ENCODE measurements at places on chromosomes 3 and 15.

DNA sequence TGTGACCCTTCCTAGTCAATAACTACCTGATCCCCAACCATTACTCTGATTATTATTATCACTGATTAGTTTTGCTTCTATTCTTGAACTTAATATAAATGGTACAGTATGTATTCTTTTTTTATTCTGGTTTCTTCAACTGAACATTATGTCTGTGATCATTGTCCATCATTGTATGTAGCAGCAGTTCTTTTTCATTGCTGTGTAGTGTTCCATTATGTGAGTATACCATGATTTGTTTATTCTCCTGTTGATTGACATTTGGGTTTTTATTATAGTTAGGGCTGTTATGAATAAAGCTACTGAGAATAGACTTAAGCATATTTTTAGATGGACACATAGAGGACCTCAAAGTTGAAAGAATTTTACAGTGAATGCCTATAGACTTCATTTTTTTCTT, 2.7 kb downstream of the KIF15 start:
- no peak for DNase-seq

GRCh38 chr3:62109534-62109933, 263.8 kb downstream of the FEZF2 start:
- no peak for DNase-seq

GRCh38 chr3:122576174-122576940, 1.1 kb upstream of the PARP15 start:
- DNase-seq = no peak

GRCh38 chr3:14884665-14885064, 62.7 kb upstream of the NR2C2 start:
- no peak for DNase-seq

DNA sequence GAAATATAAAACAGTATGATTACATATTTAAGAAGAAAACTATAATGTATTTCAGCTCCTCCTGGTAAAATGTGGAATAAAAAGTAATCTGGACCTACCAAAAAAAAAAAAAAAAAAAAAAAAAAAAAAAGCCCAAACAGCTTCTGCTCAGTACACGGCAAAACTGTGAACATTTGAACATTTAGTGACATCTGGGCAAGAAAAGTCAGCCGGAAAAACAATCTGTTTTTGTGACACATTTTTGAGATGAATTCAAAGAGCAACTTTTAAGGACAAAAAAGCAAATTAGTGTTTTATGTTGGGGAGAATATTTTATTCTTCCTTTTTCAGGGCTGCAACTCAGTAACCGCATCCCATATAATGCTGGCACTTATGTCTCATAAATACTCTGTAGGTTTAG, 649.7 kb upstream of the KCNMB2 start:
- no peak for DNase-seq

DNA sequence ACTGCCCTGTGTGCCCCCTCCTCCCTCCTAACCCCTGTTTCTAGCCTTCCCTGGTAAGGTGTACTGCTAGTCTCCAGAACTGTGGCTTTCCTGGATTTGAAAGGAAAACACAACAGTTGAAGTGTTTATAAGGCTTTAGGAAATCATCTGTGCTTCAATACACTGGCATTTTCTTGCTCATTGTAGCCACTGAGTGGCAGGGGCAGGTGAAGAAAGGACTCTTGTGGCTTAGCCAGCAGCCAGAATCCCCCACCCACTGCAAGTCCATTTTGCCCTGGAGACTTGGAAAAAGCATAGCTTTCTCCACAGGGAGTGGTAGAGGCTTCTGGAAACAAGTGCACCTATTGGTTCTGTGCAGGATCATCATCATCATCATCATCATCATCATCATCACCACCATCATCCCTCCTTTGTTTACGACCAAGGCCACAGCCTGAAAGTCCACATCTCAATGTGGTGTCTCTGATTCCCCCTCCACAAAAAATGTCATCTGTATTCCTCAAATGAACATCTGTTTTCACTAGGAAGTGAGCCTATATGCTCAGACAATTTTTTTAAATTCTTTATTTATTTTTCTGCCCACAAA, 33.4 kb downstream of the AQP9 start:
- DNase-seq = no peak

DNA sequence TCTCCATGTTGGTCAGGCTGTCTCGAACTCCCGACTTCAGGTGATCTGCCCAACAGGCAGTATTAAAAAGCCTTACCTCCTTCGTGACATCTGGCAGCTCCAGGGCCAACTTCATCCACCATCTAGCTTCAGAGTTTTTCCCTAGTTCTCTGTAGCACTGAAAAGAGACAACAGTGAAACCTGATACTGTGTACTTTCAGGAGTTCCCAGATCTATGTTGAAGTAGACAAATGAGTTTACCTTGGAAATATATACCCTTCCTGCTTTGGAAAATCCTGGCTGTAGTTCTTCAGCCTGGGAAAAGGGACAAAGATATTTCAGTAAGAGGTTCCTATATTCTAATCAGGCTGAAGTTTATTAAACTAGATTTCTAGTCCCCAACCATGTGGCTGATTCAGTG, 18.0 kb downstream of the RMDN3 start:
- DNase-seq = no peak

DNA sequence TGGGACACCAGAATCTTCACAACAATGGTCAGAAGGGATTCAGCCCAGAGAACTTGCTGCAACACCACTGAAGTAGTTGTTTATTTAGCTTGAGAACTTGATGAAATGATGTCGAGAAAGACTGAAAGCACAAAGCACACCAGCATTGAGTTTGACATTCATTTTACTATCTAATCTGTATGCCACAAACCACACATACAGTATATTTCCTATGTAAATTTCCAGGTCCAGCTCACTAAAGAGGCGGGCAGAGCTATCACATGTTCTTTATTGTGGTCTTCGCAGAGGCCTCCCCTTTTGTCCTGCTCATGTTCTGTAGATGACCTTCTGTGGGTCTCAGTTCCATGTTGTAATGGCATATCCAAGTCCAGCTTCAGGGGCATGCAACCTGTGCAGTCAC, 10.4 kb upstream of the FMN1 start:
- DNase-seq = no peak

- no peak for DNase-seq
Observed at GRCh38 chr3:100402891-100403290, 1.6 kb downstream of the LNP1 start.

GRCh38 chr15:81292523-81293001, 31.4 kb downstream of the STARD5 start:
- DNase-seq = no peak

DNA sequence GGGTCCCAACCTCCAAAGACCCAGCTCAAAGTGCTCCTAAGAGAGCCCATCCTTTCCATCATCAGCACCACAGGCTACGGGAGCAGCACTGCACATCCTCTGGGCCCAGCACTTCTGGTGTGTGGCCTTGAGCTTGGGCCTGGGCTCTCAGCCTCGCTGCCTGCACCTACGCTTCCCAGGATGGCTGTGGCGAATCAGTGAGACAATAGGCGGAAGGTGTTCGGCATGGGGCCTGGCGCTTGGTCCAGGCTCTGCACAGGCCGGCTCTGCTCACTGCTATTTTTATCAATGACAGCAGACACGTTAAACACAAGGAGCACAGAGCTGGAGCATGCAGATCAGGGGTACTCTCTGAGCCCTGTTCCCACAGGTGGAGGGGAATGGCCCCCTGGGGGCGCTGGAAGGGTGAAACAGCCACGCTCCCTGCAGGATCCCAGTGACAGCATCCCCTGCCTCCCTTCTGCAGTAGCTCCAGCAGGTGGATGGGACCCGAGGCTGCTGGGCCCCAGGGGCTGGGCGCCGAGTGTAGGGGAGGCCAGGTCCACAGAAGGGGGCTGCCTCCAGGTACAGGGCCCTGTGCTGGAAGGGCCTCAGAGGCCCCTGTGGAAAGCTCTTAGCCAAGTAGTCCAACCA, 90.0 kb upstream of the RPL32 start:
- no peak for DNase-seq

DNA sequence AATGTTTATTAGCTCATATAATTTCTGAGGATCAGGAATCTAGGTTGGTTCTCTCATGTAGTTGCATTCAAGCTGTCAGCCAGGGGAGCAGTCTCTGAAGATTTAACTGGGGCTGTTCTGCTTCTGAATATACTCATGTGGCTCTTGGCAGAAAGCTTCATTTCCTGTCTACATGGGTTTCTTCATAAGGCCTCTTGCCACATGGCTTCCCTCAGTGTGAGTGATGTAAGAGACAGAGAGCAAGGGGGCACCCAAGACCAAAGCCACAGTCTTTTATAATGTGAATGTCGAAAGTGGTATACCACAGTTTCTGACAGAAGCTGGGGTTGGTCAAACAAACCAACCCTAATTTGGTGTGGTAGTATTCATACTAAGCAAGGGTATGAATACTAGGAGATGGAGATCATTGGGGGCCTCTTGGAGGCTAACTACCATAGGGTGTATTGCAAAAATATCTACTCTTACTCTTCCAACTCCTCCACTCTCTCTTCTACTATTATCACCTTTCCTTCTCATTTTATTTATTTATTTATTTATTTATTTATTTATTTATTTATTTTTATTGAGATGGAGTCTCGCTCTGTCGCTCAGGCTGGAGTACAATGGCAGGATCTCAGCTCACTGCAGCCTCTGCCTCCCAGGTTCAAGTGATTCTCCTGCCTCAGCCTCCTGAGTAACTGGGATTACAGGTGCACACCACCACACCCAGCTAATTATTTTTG, 123.8 kb downstream of the B3GALNT1 start:
- DNase-seq = no peak

DNA sequence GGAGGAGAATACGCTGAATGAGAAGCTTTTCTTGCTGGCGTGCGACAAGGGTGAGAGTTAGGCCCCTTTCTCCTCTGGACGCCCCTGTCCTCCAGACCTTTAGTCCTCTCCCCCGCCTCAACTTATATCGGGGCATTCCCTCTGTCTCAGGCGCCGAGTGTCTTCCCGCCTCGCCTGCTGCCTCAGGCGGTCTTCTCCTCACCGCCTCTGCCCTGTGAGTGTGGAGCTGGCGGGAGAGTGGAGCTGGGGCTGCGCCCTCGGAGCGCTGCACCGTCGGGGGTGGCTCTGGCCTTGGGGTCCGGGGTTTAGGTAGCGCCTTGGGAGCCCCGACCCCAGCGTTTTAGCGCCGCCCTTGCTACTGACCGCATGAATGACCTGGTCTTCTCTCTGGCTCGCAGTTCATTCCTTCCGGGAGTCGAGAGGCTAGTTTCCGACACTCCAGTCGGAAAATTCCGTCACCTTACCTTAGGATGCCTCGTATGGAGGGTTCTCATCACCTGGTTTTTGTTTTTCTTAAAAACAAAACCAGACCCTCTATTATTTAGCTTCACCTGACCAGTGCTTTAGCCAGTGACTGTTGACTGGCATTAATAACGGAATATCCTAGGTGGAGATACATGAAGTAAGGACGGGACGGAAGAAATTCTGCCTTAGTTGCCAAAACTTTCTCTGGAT, 985 bp downstream of the TRPC1 start:
- no peak for DNase-seq

DNA sequence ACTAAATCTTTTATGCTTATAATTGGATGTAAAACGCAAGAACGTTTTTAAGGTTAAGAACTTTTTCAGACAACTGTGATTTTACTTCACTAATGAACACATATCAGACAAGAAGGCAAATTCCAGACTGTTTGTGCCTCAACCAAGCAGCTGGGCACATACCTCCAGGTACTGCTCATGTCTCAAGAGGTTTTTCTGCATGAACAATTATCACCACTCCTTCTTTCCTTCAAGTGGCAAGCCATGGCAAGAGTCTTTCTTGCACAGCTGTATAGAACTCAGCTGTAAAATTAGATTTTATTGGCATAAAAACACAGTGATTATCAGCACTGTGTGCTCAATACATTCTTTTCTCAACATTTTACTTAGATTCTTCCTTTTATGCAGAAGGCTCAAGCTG, 64.3 kb downstream of the FNDC3B start:
- DNase-seq = no peak

GRCh38 chr3:146065573-146066006, 95.4 kb downstream of the PLOD2 start:
- no peak for DNase-seq

- DNase-seq = no peak
Observed at GRCh38 chr15:99873451-99873850, 140.2 kb upstream of the LYSMD4 start.

- no peak for DNase-seq
Observed at GRCh38 chr3:57661404-57661803, 31.5 kb downstream of the DENND6A start.

DNA sequence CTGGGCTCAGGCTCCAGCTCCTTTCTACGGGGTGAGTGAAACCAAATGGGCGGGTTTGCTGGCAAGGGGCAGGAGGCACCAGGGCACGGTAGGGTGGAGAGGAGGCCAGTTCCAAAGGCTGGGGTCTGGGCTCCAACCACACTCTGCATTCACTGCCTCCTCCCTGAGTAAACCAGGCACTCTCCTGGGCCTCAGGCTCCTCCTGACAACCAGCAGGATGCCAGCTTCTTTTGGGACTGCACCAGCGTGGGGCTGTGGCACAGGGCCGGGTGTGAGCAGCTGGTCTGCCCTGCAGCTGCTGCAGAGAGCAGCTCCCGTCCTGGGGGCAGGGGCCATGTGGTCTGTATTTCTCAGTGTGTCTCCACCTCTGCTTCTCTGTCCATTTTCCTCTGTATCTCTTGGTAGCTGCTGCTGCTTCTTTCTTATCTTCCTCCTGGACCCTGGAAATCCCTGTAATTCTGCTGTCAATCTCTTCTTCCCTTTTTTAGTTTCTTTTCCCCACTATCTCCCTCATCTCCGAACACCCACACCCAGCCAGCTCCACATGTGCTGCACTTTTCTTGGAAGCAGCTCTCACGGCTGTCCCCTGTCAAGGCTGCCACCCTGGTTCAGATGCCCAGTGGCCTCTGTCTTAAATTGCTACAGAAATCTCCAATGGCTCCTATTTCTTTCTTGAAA, 54.9 kb upstream of the TBC1D21 start:
- no peak for DNase-seq

DNA sequence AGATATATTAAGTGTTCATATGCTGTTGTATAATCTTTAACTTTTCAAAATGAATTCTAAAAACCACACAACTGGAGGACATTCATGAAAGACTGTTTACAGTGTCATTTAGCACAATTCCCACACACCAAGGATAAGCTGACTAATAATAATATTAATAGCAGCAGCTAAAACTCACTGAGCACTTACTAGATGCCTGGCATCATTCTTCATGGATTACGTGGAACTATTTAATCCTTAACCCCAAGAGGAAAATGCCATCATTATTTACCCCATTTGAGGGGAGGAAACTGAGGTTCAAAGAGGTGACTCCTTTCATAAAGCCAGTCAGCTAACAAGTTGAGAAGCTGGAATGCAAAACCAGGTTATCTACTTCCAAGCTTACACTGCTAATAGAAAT, 77.0 kb downstream of the TMEM108 start:
- DNase-seq = no peak

Data from stimulated activated CD8-positive, alpha-beta memory T cell treated with anti-CD3 and anti-CD28 coated beads, Interleukin-7, amount 100 ng/mL, for 1 hour (primary cell).